Endothelial cell of umbilical vein (primary cell): ENCODE measurements at places on chromosomes 12 and 14. TPM values are rescaled to one million over a fixed set of nuclear protein-coding genes. Genes with fewer than 3 reads are reported as not detected.

- H3K4me3 ChIP-seq, result no peak overlapping the region
- H3K4me1 ChIP-seq, result no peaks in the 10 kb centered on the region
- H3K27me3 ChIP-seq, result no peaks in the 10 kb centered on the region
- no peak for DNase-seq
- H3K36me3 ChIP-seq, result no peaks in the 10 kb centered on the region
Observed at GRCh38 chr12:127660961-127661360, 606.0 kb upstream of the TMEM132C start.

The DPY19L2 gene
- polyA plus RNA-seq, result 0.38 and 0.59 TPM in 2 replicates

- no peak for DNase-seq
- H3K27ac ChIP-seq, result no peak overlapping the region
- no peak overlapping the region for H3K4me3 ChIP-seq
- no peaks in the 10 kb centered on the region for H3K36me3 ChIP-seq
- no peaks in the 10 kb centered on the region for H3K27me3 ChIP-seq
Observed at GRCh38 chr12:31899109-31899508, 60.1 kb upstream of the RESF1 start.

- peak; percentile 15 for DNase-seq
- H3K4me1 ChIP-seq, result no peaks in the 10 kb centered on the region
- no peak overlapping the region for H3K27ac ChIP-seq
- H3K27me3 ChIP-seq, result no peaks in the 10 kb centered on the region
- H3K4me3 ChIP-seq, result no peak overlapping the region
Observed at GRCh38 chr14:88804035-88804434, 11.3 kb upstream of the EML5 start.

DNA sequence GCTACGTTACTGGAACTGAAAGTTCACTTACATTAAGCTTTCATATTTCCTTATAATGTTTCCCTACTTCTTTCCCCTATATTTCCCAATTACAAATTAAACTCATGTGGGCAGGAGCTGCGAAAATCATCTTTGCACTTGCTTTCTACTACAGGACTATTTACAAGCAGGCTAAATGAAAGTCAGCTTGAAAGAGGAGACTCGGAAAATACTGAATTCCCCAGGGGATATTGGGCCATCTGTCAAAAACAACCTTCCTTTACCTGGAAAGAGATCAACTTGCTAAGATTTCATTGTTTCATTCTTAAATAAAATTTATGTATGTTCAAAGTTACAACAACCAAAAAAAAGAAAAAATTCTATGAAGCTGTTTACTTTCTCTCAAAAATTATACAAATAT, 92.8 kb upstream of the BBS10 start:
- no peak for DNase-seq
- H3K36me3 ChIP-seq, result no peaks in the 10 kb centered on the region
- H3K4me3 ChIP-seq, result no peak overlapping the region

- no peaks in the 10 kb centered on the region for H3K27me3 ChIP-seq
- no peaks in the 10 kb centered on the region for H3K4me1 ChIP-seq
- H3K4me3 ChIP-seq, result no peak overlapping the region
- no peak for DNase-seq
- H3K27ac ChIP-seq, result no peak overlapping the region
Observed at GRCh38 chr12:24709216-24709615, 239.7 kb downstream of the BCAT1 start.

GRCh38 chr12:63928305-63928704, 83.8 kb downstream of the SRGAP1 start:
- no peak overlapping the region for H3K27ac ChIP-seq
- no peaks in the 10 kb centered on the region for H3K27me3 ChIP-seq
- no peak overlapping the region for H3K4me3 ChIP-seq
- H3K4me1 ChIP-seq, result peaks cover 2% of the 10 kb centered on the region
- DNase-seq, result no peak

GRCh38 chr12:29438752-29439408, 57.9 kb upstream of the ERGIC2 start:
- H3K36me3 ChIP-seq, result no peaks in the 10 kb centered on the region
- H3K4me1 ChIP-seq, result no peaks in the 10 kb centered on the region
- DNase-seq, result no peak
- H3K27ac ChIP-seq, result no peak overlapping the region
- H3K4me3 ChIP-seq, result no peak overlapping the region

GRCh38 chr12:27779920-27780611, at the start of the genes KLHL42 and MANSC4:
Gene KLHL42 (plus strand): TSS chr12:27780233. CDS start chr12:27780331, 98 bp downstream.
Gene MANSC4 (minus strand): TSS chr12:27780236. CDS start chr12:27771276, 8,960 bp downstream.
- peaks cover 22% of the 10 kb centered on the region for H3K4me1 ChIP-seq
- DNase-seq, result peak; percentile 63
- H3K36me3 ChIP-seq, result no peaks in the 10 kb centered on the region
- H3K27ac ChIP-seq, result peak within 1 kb of the TSS; percentile 64
- H3K27me3 ChIP-seq, result no peaks in the 10 kb centered on the region

The C12orf75 gene
- 23.6 and 27.6 TPM in 2 replicates for polyA plus RNA-seq

The KCNJ8 gene
- not detected in 2 replicates for polyA plus RNA-seq

The SERPINA4 gene
- polyA plus RNA-seq, result not detected in 2 replicates
